ENCODE measurements at places on chromosomes 2 and 18.

- no peak for DNase-seq
These were observed 20.9 kb upstream of the CCBE1 start for GRCh38 chr18:59718108-59718463.

DNA sequence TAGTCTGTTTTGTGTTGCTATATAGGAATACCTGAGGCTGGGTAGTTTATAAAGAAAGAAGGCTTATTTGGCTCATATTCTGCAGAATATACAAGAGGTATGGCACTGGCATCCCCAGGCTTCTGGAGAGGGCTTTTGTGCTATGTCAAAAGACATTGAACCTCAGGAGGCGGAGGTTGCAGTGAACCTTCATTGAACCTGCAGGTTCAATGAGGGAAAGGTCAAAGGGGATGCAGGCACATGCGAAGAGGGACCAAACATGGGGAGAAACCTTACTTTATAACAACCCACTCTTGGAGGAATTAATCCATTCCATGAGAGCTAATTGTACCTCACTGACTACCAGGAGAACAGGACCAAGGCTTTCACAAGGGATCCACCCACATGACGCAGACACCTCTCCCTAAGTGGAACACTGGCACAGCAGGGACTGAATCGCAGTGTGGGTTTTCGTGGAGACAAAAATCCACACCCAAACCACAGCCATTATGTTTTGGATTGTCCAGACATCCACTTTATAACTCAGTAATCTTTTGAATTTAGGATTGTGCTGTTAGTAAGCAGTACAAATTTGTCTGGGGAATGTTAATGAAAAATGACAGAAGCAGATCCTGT is 4.1 kb upstream of the SERPINB8 start:
- no peak for DNase-seq

DNA sequence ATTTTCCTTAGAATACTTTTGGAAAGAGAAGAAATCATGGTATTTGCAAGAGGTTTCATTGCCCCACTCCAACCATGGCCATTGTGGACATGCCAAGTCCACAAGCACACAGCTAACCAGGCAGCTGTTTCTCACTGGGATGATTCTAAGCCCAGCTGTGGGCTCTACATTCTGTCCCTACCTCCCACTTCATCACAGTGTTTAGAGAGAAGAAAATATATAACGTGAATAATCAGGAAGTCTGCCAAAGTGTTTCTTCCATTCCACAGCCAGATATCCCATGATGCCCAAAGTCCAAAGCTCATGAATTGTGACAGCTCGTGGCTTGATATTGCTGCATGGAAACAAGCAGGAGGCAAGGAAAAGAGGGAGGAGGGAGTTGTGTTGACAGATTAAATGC is 433.7 kb upstream of the GYPC start:
- DNase-seq = no peak

- no peak for DNase-seq
These were observed 31.4 kb downstream of the CCDC93 start for GRCh38 chr2:117982376-117983033.

- DNase-seq = no peak
These were observed 36.3 kb upstream of the MBP start for GRCh38 chr18:77168811-77169311.

GRCh38 chr2:34831096-34831495 is 1232.0 kb upstream of the FAM98A start:
- no peak for DNase-seq

GRCh38 chr2:68328901-68329300 is 9.2 kb upstream of the CNRIP1 start:
- DNase-seq = no peak

GRCh38 chr2:69791045-69791444 is 38.4 kb upstream of the GMCL1 start:
- DNase-seq = no peak

- DNase-seq = no peak
These were observed 67.9 kb downstream of the LCLAT1 start for GRCh38 chr2:30514848-30515435.

- DNase-seq = no peak
These were observed 138.7 kb upstream of the PID1 start for GRCh38 chr2:229409751-229410181.

DNA sequence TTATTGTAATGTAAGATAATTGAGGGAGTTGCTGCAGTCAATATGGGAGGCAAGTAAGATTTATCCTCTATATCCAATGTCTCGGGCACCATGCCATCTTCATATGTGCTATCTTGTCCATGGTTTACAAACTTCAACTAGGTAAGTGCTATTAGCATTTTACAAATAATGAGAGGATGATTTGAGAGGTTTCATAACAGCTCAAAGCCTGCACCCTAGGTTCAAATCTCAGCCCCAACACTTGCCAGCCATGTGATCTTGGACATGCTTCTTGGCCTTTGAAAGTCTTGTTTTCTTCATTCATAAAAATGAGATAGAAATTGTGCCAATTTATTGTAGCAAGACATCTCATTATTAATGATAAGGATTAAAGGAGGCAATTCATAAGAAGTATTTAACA is 108.8 kb downstream of the RND3 start:
- no peak for DNase-seq

- no peak for DNase-seq
These were observed 2.8 kb downstream of the ZCCHC2 start for GRCh38 chr18:62525608-62526007.

GRCh38 chr2:48693645-48694044 is 61.9 kb downstream of the LHCGR start:
- DNase-seq = no peak

DNA sequence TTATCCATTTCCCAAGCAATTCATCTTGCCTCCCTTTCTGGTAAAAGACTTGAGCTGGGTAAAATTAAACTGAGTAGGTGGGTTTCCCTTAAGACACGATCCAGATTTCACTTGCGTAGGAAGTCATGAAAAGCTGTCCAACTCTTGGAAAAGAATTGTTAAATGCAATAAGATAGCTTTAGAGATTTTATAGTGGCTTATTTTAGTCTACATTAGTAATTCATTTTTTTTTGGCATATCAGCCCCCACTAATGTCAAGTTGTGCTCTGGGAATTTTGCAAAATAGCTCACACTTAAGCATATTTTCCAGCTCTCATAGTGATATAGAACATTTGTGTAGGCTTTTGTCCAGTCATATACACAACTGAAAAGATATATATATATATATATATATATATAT is 344.7 kb upstream of the FIGN start:
- DNase-seq = no peak

DNA sequence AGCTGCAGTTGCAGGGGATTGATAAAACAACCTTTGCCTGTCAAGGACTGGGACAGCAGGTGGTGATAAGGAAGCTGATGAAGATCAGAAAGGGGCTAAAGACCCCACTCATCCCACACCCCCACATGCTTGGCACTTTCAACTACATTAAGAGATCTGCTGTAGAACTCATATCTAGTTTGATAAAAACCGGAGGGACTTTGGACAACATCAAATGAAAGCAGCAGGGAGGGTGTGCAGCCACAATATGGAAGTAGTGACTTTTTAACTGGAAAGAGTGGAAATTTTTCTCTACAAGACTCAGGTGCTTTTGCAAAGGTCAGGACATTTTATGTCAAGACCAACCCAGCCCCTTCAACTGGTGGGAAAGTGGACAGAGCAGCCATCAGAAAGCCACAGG is 56.8 kb downstream of the TBC1D8 start:
- no peak for DNase-seq

DNA sequence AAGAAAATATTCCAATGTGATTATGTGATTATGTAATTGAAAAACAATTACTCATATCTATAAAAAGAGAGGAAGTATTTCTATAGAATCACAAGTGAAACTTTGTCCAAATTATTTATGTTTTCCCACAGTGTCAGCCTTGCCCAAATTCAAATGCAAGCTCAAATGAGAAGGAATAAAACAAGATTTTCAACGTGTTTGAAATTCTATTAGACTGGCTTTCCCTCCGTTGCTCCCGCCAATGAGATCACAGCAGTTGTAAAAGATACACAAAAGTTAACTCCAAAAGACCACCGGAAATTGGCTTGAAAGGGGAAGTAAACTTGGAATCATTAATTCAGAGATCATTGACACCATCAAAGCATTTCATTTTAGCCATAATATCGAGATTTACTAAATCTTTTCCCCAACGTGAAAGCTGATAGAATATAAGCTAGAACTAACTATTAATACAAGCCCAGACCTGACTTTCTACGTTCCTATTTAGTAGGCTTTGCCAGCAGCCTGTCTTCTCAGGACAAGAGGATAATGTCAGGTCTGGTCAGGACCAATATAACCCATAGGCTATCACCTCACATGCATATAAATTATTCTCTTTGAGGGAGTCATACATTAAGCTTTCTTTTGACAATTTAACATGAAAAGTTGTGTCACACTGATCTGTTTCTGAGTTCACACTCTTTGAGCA is 222.6 kb upstream of the CHAC2 start:
- DNase-seq = no peak

- no peak for DNase-seq
These were observed 159.8 kb downstream of the ZNF385B start for GRCh38 chr2:179701524-179702110.
